AML-193 (cell line): ENCODE measurements at places on chromosomes 3 and 15.
A peak's percentile ranks its signal among the peaks of the same experiment; 100 is the strongest.

GRCh38 chr3:51684971-51685751, 14.1 kb downstream of the TEX264 start:
- peak; percentile 9 for DNase-seq

DNA sequence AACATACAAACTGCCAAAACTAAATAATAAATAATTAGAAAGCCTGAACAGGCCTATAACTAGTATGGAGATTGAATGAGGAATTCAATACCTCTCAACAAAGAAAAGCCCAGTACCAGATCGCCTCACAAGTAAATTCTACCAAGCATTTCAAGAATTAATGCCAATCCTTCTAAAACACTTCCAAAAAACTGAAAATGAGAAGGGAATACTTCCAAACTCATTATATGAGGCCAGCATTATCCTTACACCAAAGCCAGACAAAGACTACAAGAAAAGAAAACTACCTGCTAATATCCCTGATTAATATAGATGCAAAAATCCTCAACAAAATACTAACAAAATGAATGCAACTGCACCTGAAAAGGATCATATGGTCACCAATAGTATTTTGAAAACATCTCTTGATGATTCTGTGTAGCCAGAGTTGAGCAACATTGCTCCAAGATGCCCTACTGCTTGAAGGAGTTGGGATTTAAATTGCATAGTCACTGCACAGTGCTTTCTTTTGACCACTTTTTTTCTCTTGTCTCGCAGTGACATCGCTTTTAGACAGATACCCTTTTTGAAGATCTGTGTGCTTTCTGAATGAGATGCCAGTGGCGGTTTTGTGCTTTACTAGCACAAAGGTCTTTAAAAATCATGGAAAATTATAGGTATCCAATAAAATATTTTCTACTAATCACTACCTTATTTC, 487.2 kb upstream of the RASGRP1 start:
- DNase-seq: no peak

GRCh38 chr15:33021806-33022389, 172.6 kb downstream of the FMN1 start:
- peak; percentile 37 for DNase-seq

DNA sequence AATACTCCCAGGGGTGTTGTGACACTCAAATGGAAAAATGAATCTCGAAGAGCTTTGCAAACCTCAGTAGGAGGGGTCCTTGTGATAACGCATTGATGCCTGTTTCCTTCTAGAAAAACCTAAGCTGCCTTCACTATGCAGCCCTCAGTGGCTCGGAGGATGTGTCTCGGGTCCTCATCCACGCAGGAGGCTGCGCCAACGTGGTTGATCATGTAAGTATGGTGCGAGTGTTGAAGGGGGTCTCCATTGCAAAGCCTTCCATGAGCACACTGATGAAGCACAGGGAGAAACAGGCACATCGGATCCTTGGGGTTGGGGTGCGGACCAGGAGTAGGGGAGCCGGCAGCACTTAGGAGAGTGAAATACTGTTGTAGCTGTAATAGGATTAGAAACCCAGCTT, 22.3 kb downstream of the ANKDD1A start:
- DNase-seq: no peak

DNA sequence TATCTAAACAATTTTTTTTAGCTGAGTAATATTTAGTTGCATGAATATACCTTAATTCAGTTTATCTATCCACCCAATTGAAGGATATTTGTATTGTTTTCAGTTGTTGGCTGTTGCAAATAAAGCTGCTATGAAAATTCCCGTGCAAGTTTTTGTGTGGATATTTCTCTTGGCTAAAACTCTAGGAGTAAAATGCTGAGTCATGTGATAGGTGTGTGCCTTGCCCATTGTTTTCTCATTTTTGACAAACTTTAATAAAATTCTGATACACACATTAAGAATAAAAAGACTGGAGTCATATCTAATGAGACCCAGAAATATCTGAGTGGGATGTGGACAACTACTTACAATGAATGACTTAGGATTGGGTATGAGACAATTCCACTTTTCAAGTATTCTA, 78.6 kb downstream of the MDFIC2 start:
- no peak for DNase-seq

GRCh38 chr3:15050405-15051092, 14.6 kb downstream of the MRPS25 start:
- DNase-seq: no peak

GRCh38 chr3:114590309-114591047, 296.6 kb downstream of the TIGIT start:
- no peak for DNase-seq

GRCh38 chr15:92361321-92362000, 32.2 kb upstream of the ST8SIA2 start:
- DNase-seq: no peak

DNA sequence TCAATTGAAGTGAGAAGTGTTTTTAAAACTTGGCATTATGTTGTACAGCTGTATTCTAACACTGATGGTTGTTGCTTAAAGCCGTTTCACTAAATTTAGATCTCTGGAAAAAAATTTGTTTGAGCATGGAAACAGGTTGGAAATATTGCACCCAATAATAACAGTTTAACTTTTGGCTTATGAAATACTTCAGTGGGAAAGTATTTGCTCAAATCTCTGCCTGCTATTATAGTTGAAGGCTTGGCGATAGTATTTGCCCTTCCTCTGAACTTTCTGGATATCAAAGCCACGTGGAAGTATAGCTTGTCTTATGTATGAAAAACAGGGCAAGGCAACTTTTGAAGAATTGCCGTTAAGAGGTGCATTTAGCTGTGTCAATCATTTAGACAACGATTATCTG, 270.3 kb upstream of the LRRFIP2 start:
- no peak for DNase-seq

DNA sequence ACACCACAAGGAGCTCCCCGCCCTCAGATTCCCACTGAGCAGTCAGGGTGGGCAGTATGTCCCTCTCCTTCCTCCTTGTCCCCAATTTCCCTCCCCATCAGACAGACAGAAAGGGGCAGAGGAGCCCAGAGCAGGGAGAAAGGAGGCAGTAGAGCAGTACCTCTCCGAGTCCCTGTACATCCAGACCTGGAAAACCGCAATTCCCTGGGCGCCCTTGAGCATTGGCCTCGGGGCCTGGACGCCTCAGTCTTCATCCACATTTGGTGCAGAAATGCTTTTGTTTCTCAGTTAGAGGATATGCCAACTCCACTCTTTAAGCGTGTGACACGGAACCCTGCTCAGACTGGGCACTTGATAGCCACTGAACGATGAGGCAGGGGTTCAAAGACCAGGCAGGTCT, 5.9 kb downstream of the ISG20 start:
- no peak for DNase-seq

- DNase-seq: no peak
Observed at GRCh38 chr15:32688151-32688639, 29.6 kb upstream of the GREM1 start.

DNA sequence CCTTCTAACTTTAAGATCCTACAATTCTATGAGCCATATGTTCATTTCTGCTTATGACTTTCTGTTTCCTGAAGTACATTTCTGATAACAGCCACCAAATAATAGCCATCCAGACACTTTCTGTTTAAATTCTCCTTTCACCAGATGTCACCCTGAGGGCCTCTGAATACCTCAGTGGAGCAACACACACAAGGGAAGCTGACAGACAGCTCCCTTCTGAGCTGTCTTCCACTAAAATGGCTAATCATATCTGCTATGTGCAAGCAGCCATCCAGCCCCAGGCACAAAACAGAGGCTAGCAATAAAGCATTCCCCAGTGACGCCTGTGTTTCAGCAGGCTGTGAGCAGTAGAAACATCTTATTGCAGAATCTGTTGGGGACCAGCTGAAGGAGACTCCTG, 666.6 kb upstream of the UBE2E2 start:
- no peak for DNase-seq

- DNase-seq: peak; percentile 11
Observed at GRCh38 chr3:49397470-49397869, 14.3 kb downstream of the RHOA start.
